ENCODE measurements at places on chromosomes 11 and 22. TPM values are rescaled to one million over a fixed set of nuclear protein-coding genes. Genes with fewer than 3 reads are reported as not detected.

INPP5J gene
- total RNA-seq = 0.87 TPM

XNDC1N gene
- 10.5 TPM for total RNA-seq

KCNK7 gene
- not detected for total RNA-seq

APOL1 gene
- total RNA-seq = 155 TPM

A4GALT gene
- total RNA-seq = 64.8 TPM

Data from renal cortical epithelial cell (primary cell).